ENCODE measurements at places on chromosomes 16 and 17. TPM values are rescaled to one million over a fixed set of nuclear protein-coding genes. Genes with fewer than 3 reads are reported as not detected.

DNA sequence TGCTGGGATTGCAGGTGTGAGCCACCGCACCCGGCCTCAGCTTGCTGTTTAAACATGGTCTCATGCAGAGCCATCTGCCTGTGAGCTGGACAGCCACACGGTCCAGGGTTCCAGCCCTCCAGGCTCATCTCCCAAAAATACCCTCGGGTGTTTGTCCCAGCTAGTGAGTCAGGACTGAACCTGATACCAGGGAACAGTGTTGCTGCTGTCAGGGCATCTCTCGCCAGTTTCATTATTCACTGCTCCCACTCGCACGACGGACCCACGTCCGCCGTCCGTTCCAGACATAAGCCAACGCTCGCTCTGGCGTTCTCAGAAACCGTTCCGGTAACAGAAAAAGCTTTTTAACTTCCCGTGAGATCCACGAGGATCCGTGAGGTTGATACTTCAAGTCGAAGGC, 77.6 kb downstream of the NXN start:
- peak; percentile 69 for DNase-seq

DNA sequence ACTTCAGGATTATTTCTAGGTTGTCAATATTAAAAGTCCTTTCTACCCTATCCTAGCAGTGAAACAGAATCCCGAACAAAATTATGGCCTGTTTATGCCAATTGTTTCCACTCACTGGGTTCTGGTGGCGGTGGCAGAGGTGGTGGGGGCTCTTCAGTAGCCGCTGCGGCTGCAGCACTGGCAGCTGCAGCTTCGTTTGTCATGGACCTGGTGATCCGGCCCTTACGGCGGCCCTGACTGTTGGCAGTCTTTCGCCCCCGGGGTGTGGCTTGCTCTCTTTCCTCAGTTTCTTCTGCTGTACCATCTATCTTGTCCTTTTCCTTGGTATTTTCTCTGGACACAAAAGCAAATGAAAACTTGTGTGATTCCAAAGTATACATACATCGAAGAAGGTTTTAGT, 94.4 kb downstream of the NCOR1 start:
- no peak for DNase-seq

DNA sequence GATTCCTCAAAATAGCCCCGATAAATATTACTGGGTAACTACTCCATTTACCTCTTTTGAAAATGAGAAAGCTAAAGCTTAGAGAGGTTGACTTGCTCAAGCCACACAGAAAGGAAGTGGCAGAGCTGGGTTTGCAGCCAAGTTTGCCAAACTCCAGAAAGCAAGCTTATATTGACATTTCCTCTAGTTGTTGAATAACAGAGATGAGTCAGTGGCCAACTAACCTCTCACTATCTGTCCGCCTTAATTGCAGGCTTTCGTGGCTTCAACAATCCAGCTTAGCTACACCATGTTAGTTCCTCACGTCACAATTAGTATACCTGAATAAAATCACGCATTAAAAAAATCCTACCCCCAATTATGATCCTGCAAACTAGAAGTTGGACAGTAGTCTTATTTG, 151.7 kb downstream of the CNTNAP4 start:
- no peak for DNase-seq

DNA sequence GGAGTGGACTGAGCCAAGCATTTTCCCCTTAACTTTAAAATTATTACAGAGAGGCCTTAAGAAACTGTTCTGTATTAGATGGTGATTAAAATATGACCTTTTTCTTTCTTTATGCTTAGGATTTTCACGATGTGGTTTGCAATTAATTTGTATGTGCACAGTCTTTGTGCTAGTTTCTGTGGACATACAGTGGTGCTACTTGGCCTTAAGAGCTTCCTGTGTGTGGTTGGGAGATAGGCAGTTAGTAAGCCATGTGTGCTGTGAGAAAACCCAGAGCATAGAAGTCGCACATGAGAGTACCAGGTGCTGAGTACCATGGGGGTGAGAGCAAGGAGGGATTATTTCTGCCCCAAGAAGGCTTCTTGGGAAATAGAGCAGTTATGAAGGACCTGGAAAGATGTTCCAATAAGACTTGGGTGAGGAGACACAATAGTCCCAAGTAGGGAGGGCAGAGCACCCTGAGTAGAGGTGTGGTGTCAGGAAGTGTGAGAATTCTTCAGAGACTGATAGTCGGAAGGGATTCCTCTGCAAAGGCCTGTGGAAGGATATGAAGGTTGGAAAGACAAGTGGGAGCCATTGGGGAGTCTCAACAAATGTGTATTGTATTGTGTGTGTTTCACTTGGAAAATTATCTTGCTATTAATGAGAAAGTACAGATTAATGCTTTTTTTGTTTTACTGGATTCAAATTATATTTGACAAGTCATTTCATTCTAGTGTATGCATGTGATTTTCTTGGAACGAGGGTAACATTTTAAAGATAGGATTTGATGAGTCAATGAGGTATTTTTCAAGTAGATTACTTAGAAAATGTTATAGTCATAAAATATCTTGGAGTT, 239.9 kb downstream of the PRKCA start:
- no peak for DNase-seq

The TEKT1 gene
- not detected for polyA plus RNA-seq

All from psoas muscle (tissue), 8 donors.